Muscle of back (tissue), 13 donors: ENCODE measurements at places on chromosomes 4 and X. TPM values are rescaled to one million over a fixed set of nuclear protein-coding genes. Genes with fewer than 3 reads are reported as not detected.

PHKA1 gene
- 3.3 TPM for polyA plus RNA-seq

USP51 gene
- 4.0 TPM for polyA plus RNA-seq

MSX1 gene
- polyA plus RNA-seq, result 1.6 TPM

NALF2 gene
- polyA plus RNA-seq, result 0.79 TPM

ITM2A gene
- 852 TPM for polyA plus RNA-seq

P2RY4 gene
- 0.21 TPM for polyA plus RNA-seq

LANCL3 gene
- 0.44 TPM for polyA plus RNA-seq

IDS gene
- 31.3 TPM for polyA plus RNA-seq

NAP1L3 gene
- polyA plus RNA-seq, result 9.9 TPM

PDK3 gene
- 4.0 TPM for polyA plus RNA-seq

FAAH2 gene
- polyA plus RNA-seq, result 2.0 TPM

- no peak for DNase-seq
Measured at GRCh38 chrX:50093625-50094024, 107.2 kb downstream of the AKAP4 start.

- DNase-seq, result no peak
Measured at GRCh38 chr4:106270736-106271135, 45.3 kb downstream of the TBCK start.

DNA sequence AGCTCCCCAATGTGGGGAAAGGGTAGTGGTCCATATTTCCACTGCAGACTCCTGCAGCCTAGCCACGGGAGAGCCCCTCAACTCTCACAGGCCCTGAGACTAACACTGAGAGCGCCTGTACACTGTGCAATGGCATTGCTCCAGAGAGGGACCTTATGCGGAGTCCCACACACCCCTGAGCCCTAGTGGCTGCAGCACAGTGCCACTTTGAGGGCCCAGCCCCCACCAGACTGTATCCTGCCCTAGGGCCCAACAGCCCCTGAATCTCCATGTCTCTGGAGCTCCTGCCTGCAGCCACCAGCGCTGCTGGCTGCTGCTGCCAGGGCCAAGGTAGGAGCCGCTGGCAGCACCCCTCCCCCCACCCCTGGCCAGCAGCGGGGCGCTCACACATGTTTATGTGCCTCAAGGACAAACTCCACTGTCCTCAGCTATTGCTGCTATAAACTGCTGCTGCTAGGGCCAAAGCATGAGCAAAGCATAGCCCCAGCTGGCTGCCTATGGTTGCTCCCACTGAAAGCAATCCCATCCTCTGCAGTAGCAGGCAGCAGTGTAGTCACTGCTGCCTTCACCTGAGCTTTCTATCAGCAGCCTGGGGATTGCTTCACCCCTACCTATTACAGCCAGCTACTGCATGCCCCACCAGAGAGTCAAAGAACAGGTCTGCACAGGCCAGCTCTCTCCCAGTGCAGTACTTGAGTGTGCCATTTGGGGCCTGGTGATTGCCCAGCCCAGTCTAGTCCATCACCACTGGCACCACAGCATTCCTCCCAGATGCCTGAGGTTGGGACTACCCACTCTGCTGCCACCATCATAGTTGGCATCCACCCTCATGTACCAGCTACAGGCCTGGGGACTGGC, 24.3 kb downstream of the TMEM154 start:
- DNase-seq, result no peak

DNA sequence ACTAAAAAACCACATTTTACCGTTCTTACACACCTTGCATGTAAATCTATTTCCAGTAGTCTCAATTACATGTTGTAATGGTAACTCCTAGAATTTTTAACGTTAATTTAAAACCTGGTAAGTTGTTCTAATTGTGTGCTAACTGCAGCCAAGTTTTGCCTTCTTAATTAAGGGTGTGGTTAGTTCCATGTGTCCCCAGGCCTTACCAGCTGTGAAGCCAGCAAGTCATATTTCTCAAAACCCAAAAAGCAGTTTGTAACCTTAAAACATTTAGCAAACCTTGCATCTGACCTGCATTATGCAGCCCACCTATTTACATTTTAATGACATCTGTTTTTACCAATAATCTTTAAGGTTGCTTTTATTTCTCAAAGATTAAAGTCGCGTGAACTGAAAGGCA, 18.4 kb upstream of the FAM47E start:
- no peak for DNase-seq

DNA sequence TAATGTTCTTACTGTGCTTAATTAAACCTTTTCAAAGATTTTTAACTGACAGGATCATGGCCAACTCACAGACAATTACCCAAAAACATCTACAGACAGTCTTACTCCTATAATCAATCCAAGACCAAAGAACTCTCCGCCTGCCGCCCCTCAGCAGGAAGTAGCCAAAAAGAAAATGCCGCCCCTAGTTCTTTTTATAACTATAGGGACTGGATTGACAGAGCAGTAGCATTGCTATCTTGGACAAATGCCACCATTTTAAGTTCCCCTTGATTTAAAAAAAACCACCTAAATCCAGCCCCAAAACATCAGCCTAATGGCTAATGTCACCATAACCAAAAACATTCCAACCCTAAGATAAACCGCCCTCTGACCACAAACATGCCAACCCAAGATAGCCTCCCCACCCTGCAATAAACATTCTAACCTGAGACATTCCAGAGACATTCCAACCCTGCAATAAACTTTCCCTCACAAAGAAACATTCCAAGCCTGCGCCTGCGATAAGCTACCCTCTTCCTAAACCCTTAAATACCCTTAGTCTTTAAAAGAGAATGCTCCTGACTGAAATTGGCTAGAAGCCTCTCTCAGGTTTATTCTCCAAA, 77.0 kb downstream of the COQ2 start:
- DNase-seq, result no peak

DNA sequence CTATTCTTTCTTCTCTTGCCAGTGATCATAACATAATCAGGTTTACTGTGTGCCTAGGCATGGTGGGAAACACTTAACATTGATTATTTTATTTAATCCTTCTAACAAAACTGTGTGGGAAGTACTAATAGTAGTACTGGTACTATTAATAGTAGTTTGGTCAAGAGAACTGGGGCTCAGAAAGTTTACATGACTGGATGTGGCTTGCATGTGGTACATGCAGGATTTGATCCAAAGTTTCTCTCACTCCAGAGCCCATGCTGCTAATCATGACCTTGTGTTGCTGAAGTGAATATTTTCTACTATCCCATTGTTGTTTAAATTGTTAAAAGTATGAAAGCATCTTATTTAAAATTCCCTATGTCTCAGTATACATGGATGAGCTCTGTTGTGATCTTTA, 78.4 kb downstream of the TMEM164 start:
- DNase-seq, result no peak

DNA sequence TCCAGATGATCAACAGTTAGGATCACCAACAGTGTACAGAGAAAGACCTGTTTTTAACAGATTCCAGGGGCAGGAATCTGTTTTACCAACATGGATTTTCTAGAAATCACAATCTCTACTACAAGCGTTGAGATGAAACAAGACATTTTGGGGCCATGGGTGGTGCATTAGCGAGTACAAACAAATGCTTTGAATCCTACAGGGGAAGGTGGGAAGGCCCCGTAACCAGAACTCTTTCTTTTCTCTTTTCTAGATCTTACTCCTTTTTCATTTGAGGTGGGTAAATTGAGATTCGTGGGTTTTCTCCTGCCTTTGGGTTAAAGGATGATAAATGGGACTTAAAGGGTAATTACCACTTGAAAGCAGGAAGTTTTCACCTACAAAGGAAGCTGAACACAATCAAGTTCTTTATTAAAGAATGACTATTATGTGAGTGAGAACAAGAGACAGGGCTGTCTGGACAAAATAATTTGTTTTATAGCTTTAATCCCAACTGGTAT, 189.9 kb upstream of the ANXA3 start:
- DNase-seq, result no peak

GRCh38 chr4:178296669-178297068, 854.4 kb upstream of the AGA start:
- no peak for DNase-seq

GRCh38 chrX:83160096-83160495, 348.0 kb upstream of the POU3F4 start:
- DNase-seq, result no peak

GRCh38 chr4:211033-211511, 86.8 kb downstream of the ZNF718 start:
- no peak for DNase-seq

- DNase-seq, result peak; percentile 28
Measured at GRCh38 chr4:123871341-123871740, 474.7 kb downstream of the SPRY1 start.

DNA sequence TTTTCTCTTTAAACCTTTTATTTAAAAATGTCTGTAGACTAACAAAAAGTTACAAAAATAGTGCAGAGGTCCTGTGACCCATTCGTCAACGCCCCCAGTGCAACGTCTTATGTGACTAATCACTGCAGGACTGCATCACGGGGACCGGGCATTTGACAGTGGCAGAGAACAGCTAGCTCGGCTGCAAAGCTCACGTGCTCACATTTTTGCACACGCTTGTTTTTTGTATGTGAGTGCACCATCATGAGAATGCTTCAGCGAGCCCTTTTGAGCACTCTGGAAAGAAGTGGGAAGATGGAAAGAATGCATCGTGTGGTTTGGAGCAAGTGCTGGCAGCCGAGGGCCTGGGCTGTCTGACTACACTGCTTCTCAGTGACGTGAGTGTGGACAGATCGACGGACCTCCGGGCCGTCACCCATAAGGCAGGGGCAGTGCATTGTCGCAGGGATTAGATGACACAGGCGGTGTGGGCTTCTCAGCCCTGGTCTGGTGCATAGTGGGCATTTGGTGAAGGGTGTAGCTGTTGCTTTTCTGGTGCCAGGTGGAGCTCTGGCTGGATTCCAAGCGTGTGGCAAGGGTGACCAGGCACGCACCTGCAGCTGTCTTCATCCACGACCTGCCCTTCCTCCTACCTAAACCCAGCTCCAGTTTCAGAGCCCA, 17.7 kb downstream of the SPON2 start:
- peak; percentile 48 for DNase-seq

- DNase-seq, result no peak
Measured at GRCh38 chr4:139436122-139436521, 17.8 kb upstream of the RAB33B start.
